ENCODE measurements at places on chromosomes 6 and 20.
A peak's percentile ranks its signal among the peaks of the same experiment; 100 is the strongest.

DNA sequence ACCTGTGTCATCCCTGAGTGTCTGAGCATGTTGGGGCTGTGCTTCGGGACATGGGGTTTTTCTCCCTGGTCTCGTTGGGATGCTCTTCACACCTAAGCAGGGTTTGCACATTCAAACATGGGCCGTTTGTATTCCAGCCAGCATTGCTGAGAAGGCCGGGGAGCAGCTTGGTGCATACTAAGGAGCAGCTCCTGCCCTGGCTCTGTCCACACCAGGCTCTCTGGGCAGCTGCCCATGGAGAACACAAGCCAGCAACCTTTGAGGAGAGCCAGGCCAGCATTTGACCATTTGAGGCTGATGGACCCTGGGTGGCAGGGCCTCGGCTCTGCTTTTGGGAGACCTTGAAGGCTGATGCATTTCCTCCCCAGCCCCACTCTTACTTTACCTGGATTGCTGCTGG is 92.1 kb downstream of the PHACTR3 start:
- no peak for DNase-seq

DNA sequence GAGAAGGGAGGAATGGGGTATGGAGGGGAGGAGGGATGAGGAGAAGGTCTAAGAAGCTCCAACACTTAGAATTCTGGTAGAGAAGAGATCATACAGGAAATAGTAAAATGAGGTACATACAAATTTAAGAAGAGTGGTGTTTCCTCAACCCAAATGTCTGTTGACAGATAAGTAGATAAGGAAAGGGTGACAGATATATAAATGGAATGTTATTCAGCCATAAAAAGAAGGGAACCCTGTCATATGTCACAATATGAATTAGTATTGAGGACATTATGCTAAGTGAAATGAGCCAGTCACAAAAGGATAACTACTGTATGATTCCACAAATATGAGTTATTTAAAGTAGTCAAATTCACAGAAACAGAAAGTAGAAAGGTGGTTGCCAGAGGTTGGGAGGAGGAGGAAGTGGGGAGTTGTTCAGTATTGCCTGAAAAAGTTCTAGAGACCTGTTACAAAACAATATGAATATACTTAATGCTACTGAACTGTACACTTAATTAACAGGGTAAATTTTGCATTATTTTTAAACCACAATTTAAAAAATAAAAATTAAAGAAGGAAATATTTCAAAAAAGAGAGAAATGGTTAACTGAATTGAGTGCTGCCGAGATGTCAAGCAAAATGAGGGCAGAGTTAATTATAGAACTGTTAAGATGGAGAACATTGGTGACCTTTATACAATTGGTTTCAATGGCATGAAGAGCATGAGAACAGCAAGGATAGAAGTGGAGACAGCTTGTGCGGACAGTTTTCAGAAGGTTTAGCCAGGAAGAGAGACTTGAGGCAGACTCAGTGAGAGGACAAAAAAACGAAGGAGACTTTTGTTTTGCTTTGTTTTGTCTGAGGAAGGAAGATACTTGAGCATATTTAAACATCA is 47.6 kb upstream of the ADGRF4 start:
- DNase-seq: no peak

GRCh38 chr6:138107752-138108592 is 753 bp upstream of the PERP start:
- peak; percentile 2 for DNase-seq

DNA sequence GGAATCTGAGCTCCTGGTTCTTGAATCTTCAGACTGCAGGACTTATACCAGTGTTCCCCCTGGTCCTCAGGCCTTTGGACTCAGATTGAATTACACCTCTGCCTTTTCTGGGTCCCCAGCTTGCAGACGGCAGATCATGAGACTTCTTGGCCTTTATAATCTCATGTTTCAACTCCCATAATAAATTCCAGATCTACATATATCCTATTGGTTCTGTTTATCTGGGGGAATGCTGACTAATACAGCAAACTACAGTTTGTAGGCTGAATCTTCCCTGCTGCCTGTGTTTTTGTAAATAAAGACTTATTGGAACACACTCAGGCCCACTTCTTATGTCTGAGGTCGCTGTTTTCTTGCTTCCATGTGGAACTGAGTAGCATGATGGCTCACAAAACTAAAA is 184.7 kb downstream of the HDGFL1 start:
- DNase-seq: no peak

DNA sequence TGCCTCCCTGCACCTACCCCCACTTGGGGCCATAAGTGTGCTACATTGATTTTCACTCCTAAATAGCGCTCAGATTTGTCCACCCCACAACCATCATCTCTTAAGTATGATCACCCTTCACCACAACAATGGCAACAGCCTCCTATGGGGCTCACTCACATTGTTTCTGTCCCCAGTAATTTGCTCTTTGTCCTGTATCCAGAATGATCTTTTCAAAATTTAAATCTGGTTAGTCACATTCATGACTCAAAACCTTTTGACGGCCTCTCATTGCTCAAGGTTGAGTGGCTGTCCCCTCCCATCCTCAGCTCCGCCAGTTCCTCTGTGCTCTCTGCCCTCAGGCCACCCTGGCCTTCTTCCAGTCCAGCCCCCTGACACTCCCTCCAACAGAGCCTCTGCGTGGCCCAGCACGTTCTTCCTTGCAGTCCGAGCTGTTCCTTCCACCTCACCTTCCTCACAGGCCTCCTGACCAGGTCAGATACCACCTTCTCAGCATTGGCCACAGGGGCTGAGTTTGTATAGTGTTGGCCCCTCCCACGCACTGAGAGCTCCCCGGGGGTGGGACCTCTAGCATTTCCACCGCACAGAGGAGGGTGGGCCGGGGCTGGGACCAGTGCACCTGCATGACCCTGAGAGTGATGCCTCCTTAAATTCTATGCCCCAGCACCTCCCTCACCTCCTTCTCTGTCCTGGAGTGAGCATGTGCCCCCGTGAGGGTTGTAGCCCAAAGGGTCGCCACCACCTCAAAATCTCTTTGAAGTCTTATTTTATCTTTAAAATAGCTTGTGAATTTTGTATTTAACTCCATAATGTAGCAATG is 2.4 kb upstream of the PPP1R3G start:
- DNase-seq: no peak

- DNase-seq: no peak
These were observed 286.6 kb downstream of the UBE3D start for GRCh38 chr6:82779041-82779440.

DNA sequence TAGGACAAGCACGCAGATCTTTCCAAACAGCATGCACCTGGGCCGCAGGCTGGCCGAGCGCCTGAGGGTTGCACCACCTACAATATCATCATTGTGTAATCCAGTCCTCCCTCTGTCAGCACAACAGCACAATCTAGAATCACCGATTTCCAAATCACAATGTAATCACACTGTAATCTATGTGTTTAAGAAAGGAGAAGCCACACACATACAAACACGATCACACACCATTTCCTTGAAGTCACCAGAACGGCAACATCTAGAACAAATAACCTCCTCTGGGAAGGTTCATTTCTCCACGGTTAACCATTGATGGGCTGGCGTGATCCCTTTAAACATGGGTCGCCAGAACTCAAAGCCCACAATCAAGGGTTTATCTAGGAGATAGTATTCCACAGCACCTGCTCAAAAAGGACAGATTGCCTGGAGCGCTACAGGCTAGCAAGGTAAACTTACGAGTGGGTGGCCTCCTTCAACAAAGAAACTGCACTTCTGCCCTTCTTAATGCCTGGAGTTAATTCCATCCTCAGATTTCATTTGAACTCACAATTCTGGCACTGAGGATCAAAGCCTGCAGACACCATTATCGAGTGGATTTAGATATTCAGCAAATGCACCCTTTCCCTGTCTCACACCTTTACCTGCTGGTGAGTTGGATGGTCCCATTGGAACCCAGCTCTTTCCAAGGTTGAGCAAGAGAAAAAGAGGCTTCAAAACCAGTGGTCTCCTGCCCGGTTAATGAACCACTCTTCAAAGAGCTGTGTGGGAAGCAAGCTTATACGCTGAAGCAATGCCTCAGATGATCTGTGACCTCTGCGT is 83.8 kb upstream of the FOXQ1 start:
- DNase-seq: no peak

DNA sequence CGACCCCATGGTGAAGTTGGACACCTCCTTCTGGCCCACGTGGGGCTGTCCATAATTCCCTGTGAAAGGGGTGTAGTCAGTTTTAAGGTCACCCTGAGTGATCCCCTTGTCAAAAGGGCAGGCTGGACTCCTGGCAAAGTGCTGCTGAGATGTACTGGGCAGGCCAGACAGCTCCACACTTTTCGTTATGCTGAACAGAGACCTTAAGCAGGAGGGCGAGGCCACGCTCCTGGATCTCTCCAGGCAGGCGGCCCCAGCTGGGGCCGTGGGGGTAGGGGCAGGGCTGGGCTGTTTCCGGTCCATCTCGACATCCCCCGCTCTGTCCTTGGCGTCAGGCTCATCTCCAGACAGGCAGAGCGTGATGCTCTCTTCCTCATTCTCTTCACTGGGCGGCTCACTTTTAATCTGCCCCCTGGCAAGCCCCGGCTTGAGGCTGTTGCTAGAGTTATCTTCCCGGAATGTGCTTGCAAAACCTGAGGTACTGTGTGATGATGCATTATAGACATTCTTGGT is 56.7 kb downstream of the GJA10 start:
- DNase-seq: no peak

GRCh38 chr20:5973971-5974370 is 23.5 kb downstream of the MCM8 start:
- no peak for DNase-seq

DNA sequence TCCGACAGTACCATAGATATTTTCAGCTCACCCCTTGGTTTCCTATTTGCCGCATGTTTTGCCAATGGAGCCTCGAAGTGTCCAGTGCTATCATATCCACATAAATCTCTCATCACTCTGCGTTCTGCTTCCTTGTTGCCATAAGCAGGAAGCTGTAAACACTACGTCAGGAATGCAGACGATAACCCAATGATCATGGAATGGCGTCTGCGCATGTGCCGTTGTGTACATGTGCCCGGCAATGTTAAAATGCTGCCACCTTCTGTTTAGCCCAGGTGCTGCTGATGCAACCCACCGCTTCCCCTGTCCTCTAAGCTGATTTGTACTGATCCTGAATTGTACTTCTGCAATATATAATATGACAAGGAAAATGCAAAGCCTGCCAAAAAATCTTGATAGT is 607.5 kb downstream of the HDGFL1 start:
- DNase-seq: no peak

DNA sequence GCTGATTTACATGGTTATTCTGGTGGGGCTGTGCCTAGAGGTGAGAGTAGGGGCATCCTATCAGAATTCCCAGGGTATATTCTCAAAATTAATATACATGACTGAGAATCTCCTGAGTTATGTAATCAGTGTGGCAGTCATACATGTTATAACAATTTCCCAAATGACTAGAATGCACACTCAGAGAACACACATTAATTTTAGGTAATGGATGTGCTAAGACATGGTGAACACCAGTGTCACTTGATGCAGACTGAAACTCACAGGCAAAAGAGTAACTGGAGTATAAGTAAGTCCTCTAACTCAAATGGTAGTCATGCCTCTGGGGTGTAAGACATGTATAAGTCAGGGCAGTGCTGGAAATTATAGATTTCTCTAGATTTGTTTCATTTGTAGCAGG is 1198.4 kb upstream of the CITED2 start:
- no peak for DNase-seq

- no peak for DNase-seq
These were observed 4.3 kb downstream of the CDC25B start for GRCh38 chr20:3800256-3800877.

GRCh38 chr6:127291495-127291894 is 24.8 kb downstream of the RNF146 start:
- no peak for DNase-seq

DNA sequence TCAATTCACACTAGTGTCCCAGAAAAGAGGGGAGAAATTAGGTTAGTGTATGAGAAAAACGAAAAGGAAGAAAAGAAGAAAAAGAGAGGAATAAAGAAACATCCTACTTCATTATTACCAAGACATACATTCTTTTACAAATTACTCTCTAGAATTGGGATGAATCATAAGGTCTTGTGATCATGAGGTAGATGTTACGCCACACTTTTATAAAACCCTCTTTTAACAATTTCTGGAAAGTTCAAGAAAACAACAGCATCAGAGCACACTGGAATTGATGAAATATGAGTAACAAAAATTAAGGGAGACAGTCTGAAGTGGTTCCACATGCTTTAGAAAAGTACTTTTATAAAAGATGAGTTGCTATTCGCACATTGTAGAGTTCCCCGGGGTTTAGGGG is 32.6 kb upstream of the NRSN1 start:
- DNase-seq: no peak

- no peak for DNase-seq
These were observed 93.8 kb upstream of the LY86 start for GRCh38 chr6:6494677-6495076.

GRCh38 chr20:2305479-2305878 is 9.7 kb downstream of the TGM3 start:
- DNase-seq: no peak

- DNase-seq: no peak
These were observed 10.7 kb upstream of the IPCEF1 start for GRCh38 chr6:154367336-154367735.
